H4 (cell line): ENCODE measurements at places on chromosomes 2 and 18. TPM values are rescaled to one million over a fixed set of nuclear protein-coding genes. Genes with fewer than 3 reads are reported as not detected.
A peak's percentile ranks its signal among the peaks of the same experiment; 100 is the strongest.

Gene NEU4
- not detected in 2 replicates for total RNA-seq

Gene RNF125
- 0.25 and 0.29 TPM in 2 replicates for total RNA-seq

DNA sequence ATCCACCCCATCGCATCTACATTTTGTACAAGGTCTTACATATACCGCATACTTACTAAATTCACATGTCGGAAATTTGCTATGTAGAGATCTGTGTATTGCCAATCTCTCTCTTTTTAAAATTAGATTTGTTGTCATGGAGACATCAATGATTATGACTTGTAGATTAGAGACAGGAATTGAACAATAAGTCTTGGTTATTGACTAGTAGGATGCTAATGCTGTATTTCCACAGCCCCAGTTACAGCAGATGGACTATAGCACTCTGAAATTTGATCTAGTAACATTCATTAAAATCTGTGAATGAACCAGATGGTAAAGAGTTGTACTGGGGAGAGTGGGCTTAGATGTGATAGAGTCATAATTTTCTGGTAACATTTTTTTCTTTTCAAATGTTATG lies 805.7 kb downstream of the SLC4A3 start:
- no peak for DNase-seq

DNA sequence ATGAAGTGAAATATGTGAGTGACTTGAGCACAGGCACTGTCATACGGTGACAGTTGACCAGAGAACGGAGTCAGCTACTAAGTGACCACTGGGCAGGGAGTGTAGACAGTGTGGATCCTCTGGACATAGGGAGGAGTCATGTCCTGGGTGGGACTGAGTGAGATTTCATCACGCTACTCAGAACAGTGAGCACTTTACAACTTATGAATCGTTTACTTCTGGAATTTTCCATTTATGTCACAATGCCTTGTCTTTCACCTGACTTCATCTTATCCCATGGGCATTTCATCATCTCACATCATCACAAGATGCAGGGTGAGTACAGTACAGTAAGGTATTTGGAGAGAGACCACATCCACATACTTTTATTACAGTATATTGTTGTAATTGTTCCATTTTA lies 29.0 kb downstream of the PTPRM start:
- DNase-seq: no peak

DNA sequence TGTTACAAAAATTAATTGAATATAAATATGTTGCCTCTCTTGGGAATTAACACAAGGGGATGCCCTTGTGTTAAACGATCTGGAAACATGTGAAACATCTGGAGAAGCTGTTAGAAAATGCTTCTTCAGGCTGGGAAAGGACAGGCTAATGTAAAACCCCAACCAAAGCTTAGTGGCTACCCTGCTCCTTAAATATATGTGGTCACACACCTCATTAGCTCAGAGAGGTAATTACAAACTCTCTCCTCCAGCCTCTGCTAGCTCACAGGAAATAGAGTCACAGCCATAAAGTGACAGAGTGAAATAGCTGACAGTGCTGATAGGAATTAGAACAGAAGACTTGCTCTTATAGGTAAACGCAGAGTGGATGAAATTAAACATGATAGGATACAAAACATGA lies 155.9 kb downstream of the RAB3GAP1 start:
- no peak for DNase-seq

GRCh38 chr2:61722800-61723199 lies 131.1 kb downstream of the FAM161A start:
- DNase-seq: no peak

DNA sequence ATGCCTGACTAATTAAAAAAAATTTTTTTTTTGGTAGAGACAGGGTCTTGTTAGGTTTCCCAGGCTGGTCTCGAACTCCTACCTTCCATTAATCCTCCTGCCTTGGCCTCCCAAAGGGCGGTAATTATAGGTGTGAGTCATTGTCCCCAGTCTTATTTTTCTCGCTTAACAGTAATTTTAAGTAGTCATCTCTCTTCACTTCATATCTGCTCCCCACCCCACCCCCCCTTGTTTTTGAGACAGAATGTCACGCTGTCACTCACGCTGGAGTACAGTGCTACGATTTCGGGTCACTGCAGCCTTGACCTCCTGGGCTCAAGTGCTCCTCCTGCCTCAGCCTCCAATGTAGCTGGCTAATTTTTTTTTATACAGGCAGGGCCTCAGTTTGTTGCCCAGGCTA lies 27.7 kb downstream of the RAB10 start:
- DNase-seq: no peak

DNA sequence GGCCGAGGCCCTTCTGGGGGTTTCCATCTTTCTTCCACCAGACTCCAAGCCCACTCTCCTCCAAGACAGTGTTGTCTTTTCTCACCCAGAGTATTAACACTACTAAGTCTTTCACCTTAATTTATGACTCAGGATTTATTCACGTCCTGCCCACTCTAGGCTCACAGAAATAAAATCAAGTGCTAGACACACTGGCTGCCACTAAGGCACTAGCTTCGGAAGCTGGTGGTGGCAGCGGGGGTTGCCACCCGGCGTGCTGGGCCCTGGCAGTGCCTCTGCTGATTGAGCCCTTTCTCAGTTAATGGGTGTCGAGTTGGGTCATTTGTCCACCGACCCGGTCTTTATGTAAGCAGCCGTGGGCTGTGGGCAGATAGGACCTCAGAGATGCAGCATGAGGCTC lies 93.6 kb upstream of the FZD5 start:
- no peak for DNase-seq

DNA sequence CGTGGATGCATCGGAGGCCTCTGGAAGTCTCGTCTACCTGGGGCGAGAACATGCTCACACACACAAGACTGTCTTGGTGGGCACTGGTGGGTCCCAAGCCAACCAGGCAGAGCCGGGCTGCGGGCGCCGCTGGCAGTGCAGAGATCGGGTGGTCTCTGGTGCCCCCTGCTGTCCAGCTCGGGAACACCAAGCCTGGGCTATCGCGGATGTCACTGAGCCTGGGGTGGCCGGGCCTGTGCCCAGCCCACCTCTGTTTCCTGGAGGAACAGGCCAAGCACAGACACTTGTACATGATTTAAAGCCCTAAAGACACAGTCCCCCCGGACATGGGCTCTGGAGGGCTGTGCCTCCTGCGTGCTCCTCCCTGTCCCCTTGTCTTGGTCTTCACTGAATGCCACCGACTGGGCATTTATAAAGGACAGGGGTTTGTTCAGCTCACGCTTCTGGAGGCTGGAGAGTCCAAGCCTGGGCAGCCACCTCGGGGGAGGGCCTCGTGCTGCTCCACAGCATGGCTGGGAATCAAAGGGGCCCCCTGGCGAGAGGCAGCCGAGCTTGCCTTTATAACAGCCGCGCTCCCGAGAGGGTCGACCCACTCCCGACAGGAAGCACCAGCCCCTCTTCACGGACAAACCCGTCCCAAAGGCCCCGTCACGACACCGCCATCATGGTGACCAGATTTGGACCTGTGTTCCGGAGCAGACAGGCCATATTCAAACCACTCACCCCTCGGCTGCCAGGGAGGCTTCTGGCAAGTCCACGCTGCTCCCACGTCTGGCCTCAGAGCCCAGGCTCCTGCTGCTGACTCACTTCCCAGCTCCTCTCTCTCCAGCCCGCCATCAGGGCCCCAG lies 3.6 kb upstream of the OTOS start:
- DNase-seq: peak; percentile 43

DNA sequence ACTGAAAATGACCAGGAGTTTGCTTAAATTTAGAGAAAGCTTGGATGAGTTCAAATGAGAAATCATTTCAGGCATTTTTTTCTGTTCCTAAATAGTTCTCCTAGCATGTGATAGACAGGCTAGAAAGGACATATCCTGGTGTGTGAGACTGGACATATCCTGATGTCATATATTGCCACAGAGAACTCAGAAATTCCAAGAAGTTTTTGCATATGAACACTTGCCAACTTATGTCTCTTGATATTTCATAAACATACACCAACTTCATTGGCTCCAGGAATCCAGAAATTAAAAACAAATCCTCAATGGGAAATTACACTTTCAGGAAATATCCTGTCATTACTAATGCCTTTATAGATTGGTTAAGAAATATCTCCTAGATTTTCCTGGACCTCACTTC lies 2.9 kb upstream of the SERPINB4 start:
- no peak for DNase-seq

DNA sequence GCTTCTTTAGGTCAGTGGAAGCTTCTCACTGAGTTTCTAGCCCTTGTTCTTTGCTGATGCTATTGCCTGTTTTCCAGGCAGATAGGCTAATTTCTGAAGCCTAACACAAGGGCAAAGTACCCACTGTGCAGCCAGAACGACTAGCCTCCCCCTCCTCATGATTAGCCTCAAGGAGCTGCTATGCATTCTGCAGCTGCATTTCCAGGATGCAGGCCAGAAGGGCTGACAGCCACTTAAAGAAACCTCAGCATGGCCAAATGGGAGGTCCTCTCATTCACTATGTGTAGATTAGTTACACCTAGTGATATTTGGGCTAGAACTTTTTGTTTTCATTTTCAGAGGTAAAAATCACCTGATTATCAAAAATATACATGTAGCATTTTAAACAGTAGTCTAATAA lies 216.0 kb downstream of the RAD51AP2 start:
- no peak for DNase-seq
